ENCODE measurements at places on chromosomes 4 and X.

GRCh38 chrX:150896632-150897031, 1.8 kb downstream of the CD99L2 start:
- no peaks in the 10 kb centered on the region for H3K4me1 ChIP-seq
- H3K27ac ChIP-seq, result no peak overlapping the region
- no peak for DNase-seq
- no peaks in the 10 kb centered on the region for H3K36me3 ChIP-seq
- no peaks in the 10 kb centered on the region for H3K27me3 ChIP-seq

GRCh38 chr4:74156521-74156920, 1.4 kb upstream of the MTHFD2L start:
- H3K4me1 ChIP-seq, result peaks cover 4% of the 10 kb centered on the region
- H3K27me3 ChIP-seq, result no peaks in the 10 kb centered on the region
- no peaks in the 10 kb centered on the region for H3K36me3 ChIP-seq
- H3K4me3 ChIP-seq, result no peak overlapping the region
- no peak overlapping the region for H3K27ac ChIP-seq
- DNase-seq, result no peak

- peaks cover 10% of the 10 kb centered on the region for H3K36me3 ChIP-seq
- no peak overlapping the region for H3K27ac ChIP-seq
Measured at GRCh38 chr4:2253160-2254084, 8.5 kb downstream of the MXD4 start.

DNA sequence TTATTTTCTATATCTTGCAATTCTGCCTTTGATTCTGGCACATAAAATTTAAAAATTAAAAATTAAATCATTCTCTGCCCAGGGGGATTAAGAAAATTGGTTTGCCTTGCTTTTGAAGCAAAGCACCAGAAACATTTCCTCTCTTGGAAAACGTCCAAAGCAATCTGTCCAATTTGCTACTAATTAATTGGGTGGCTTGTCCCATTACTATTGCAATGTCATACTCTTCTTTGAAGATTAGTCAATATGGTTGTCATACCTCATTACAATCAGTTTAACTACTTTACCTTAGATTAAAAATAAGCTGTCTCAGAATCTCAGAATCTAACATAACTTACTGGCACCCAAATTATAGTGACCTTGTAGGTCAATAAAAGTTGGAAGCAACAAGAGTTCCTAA, 208.8 kb downstream of the TMA16 start:
- H3K4me3 ChIP-seq, result no peak overlapping the region
- no peaks in the 10 kb centered on the region for H3K4me1 ChIP-seq
- no peak overlapping the region for H3K27ac ChIP-seq
- H3K27me3 ChIP-seq, result no peaks in the 10 kb centered on the region

GRCh38 chrX:107323786-107324492, 117.5 kb downstream of the DNAAF6 start:
- H3K27ac ChIP-seq, result no peak overlapping the region
- no peaks in the 10 kb centered on the region for H3K27me3 ChIP-seq
- DNase-seq, result no peak
- no peaks in the 10 kb centered on the region for H3K4me1 ChIP-seq
